ENCODE measurements at places on chromosomes 11 and 22.

DNA sequence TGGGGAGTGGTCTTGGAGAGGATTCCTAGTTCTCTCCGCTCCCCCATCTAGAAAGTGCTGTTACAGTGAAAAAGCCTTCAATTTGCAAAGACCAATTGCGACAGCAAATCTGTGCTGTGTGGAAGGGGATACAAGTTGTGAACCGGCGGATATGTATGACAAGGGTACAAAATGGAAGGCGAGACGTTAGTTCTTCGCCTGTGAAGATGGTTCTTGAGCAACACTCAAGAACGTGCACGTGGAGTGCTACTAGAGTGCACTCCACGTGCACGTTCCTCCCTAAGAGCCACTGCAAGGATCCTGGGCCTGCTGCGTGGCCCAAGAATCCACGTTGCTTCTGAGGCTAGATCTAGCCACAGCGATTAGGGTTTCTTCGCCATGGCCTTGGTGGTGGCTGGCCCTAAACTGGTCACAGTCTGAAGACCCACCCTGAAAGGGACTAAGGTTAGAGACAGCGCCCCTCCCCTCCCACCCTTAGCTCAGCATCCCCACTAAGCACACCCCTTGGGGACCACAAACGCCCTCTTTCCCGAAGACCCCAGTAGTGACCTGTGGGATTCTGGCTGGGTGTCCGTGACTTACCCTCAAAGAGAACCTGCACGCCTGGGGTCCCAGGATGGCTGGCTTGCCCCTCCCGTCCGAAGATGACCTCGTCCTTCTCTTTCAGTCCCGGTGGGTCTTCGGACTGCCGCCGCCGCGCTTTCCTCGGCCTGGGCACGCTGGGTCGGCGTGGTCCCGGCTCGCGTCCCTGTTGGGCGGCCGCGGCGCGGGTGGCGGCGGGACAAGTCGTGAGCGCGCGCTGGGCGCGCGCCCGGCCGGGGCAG, 519 bp upstream of the PDE3B start:
- peak; percentile 11 for DNase-seq

GRCh38 chr22:38248280-38248679, 24.5 kb downstream of the TMEM184B start:
- DNase-seq: no peak

DNA sequence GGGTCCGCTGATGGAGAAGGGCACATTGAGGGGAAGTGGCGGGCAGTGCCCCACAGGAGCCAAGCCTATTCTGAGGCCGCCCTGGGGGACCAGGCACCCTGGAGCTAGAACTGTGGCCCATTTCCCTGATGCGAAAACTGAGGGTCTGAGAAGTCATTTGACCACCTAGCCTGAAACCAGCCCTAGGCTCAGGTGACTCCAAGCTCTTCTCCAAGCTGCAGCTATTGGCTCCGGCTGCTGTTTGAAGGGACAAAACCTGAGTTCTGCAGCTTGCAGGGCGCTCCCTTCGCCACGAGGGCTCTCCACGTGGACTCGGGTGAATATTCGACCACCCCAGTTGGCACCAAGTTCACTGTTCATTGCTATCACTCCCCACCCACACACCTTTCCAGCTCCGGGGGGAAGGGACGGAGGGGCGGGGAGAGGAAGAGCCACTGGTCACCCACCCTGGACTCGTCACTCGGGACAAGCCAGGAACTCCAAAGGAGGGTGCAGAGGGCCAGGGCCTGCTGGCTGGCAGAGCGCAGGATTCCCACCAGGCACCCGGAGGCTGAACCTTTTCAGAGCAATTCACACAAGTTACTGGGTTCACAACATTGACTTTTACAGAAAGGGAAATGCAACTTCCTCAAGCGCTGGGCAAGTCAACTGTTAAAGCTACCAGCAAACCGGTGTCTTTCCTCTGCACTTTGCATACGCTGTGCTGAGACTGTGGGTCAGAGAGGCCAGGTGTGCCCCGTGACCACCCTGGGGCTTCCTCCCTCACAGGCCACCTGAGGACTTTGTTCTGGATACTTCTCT, 1.1 kb upstream of the RAC2 start:
- peak; percentile 50 for DNase-seq

- DNase-seq: no peak
Measured at GRCh38 chr11:130519128-130519932, 70.9 kb downstream of the ADAMTS15 start.

DNA sequence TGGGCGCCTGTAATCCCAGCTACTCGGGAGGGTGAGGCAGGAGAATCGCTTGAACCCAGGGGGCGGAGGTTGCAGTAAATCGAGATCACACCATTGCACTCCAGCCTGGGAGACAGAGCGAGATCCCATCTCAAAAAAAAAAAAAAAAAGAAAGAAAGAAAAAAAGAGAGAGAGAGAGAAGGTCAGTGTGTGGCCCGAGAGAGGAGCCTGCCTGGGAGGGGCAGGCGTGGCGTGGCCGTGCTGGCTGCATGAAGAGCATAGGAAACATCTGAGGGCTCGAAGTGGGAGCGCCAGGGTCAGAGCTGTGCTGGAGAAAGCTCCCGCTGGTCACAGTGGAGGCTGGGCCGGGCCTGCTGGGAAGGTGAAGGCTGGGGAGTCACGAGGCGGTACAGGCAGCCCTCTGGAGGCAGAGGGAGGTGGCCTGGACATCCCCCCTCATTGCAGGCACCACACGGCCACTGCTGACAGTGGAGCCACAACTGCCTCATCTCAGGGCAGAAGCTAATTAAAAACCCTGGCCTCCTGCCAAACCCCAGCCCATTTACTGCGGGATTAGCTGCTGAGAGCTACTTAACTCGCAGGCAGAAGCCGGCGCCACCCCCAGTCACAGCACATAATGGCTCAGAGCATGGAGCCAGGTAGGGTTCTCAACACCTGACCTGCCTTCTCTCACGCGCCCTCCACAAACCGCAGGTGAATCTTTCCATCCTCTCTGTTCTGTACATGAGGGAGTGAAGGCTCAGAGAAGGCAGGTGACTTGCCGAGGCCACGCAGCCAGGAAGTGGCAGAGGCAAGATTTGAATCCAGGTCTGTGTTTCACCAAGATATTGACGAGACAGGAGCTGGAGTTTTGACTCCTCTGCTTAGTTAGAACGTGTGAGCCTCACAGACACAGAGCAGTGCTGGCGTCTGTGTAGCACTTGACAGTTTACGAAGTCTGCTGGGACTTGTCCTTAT, 32.6 kb downstream of the NFAM1 start:
- DNase-seq: no peak

GRCh38 chr22:43227239-43227630, 40.3 kb upstream of the TTLL12 start:
- no peak for DNase-seq

DNA sequence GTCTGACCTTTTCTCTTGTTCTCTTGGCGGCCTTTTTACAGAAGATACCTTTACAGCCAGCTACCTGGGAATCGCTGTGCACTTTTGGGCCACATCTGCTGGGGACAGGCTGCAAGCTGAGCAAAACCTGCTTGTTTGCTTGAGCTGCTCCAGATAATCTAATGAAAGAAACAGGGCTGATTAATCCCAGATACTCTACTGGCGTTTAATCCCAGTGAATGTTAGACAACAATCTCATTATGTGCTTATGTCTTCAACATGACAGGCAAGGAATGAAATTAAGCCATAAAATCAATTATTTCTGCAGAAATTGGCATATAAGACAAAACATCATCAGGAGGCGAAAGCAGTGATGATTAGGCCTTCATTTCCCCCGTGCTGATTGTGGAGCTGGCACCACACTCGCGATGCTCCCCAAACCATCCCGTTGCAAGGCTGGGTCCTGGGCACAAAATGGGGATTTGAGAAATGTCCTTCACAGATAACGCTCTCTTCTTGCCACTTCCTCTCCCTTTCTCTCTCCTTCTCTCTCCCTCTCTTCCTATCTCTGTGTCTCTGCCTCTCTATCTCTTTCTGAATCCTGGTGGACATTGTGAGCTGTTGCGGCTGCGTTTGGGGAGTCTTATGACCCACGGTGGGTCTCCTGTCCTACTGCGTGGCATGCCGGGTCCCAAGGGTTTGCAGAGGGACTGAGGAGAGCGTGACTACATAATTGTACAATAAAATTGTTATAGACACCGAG, 1053.8 kb downstream of the TBC1D22A start:
- no peak for DNase-seq

GRCh38 chr22:21952586-21953571, at the start of gene PPM1F:
Gene PPM1F, minus strand, starts transcription at chr22:21952848. Its CDS starts 6,800 bp downstream, at chr22:21946048.
- DNase-seq: peak; percentile 89

GRCh38 chr22:24161909-24162308, 19.4 kb upstream of the SUSD2 start:
- no peak for DNase-seq

GRCh38 chr11:32353884-32354283, 81.5 kb downstream of the WT1 start:
- no peak for DNase-seq

DNA sequence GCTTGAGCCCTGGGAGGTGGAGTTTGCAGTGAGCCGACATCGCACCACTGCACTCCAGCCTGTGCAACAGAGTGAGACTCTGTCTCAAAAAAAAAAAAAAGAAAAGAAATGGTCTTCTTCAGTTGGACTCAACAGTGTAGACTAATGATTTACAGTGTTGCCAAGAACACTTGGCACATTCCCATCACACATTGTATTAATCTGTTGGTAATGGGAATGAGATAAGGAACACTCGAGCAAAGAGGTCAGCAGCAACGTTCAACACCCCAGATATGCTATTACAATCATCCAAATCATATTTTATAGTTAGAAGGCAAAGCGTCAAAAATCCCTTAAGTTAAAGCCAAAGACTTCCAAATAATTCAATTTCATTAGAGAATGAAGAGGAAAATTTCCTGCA, 14.5 kb downstream of the CDON start:
- DNase-seq: no peak

GRCh38 chr22:50473088-50473487, 1.7 kb downstream of the SBF1 start:
- DNase-seq: peak; percentile 57

DNA sequence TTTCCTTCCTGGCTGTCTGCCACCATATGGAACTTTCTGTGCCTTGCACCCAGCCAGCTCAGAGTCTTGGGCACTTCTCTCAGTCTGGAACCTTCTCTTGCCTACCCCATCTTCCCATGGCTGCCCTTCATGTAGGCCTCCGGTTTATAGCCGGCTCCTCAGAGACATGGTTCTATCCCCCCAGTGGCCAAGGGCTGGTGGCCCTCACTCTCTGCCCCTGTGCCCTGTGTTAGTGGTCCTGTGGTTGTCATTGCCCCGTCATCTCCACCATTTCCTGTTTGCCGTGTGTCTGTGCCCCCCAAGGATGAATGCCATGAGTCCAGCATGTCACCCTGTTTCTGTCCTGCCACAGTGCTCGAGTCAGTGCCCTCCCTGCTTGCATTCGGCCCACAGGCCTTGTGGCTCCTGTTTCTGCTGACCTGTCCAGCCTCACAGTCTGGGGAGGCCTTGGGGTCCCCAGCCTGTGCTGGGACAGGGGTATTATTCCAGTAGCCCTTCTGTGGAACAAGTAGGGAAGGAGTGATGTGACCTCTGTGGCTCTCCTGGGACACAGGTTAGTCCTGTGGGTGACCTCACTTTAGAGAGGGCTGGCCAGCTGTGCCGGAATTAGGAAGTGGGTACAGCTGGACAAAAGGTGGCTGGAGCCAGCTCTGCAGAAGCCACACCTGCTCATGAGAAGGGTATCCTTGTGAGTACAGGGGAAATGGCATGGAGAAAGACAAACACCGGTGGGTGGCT, 30.7 kb downstream of the ST3GAL4 start:
- no peak for DNase-seq

- no peak for DNase-seq
Measured at GRCh38 chr11:83092488-83093384, 21.0 kb upstream of the RAB30 start.

GRCh38 chr11:66910669-66911068, 47.5 kb downstream of the PC start:
- DNase-seq: no peak

- DNase-seq: no peak
Measured at GRCh38 chr11:124788521-124788920, 11.7 kb downstream of the MSANTD2 start.

DNA sequence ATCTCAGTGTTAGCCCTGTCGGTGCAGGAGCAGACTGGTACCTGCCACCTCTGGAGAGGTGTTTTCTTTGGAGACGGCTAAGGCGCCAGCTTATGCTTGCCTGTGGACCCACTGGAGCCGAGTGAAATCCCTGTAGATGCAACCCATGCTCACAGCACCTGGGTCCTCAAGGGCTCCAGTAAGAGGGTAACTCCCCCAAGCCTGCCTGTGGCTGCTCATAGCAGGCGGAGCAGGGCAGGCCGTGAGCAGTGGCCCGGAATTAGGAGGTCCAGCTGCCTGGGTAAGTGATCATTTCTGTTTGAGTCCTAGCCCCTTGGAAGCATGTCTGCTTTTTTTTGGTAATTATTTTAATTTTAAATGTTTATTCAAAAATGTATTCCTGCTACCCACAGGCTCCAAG, 43.8 kb downstream of the NAT10 start:
- DNase-seq: no peak

- no peak for DNase-seq
Measured at GRCh38 chr22:31857247-31857646, 87.1 kb upstream of the YWHAH start.

DNA sequence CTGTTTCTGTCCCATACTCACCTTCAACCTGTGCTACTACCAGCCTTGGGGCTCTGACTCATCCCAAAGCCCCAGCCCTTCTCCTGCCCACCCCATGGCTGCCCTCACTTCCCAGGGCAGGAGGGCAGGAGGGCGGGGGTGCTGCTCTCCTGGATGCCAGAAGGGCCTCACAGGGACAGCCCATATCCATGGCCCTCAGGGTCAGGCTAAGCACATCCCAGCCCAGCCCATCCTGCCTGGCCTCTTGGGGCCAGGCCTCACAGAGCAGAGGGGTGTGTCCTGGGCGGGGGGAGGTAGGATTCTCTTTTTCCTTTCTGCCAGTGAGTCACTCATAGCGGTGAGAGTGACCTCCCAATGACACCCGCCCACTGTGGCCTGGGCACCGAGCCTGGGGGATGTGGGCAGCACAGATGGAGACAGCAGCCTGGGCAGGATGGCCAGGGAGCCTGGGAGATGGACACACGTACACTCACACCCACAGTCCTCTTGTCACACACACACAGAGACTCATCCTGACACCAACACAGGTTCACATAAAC, 2.4 kb downstream of the LTBP3 start:
- no peak for DNase-seq

DNA sequence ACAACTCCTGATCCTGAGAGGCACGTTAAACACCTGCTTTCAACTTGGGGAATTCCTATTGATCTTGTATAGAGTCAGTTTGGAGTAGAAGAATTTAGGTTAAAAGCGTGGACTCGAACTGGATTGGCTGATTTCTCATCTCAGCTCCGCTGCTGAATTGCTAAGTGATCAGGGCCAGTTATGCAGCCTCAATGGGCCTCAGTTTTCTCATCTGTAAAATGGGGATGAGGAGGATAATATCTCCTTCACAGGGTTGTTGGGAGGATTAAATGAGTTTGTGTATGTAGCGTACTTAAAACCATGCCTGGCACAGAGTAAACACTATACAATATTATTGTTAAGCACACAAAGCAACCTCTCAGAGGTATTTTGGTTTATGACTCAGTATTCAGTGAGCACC, 53.2 kb upstream of the HEPHL1 start:
- no peak for DNase-seq

DNA sequence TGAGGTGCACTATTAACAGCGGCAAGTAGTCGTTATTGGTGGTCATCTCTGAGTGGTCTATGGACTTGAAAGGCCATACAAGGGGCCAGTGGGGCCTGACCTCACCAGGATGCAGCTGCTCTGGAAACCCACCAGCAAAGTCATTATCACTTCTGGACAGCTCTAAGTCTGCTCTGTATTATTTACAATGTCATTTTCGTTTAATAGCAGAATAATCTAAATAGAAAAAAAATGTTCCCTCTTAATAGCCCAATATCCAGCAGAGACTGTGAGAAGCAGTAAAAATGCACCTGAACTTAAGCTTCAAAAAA, 85.0 kb upstream of the EED start:
- DNase-seq: no peak

GRCh38 chr11:69647761-69648497, 7.0 kb downstream of the CCND1 start:
- DNase-seq: no peak

Data from CD4-positive, alpha-beta T cell treated with Interleukin-1 beta for 1 hour (primary cell).